ENCODE measurements at places on chromosomes 2 and 18. TPM values are rescaled to one million over a fixed set of nuclear protein-coding genes. Genes with fewer than 3 reads are reported as not detected.

EHBP1 gene
- polyA plus RNA-seq, result 51.1 TPM

TXNL4A gene
- 77.2 TPM for polyA plus RNA-seq

NFU1 gene
- polyA plus RNA-seq, result 62.7 TPM

MGAT4A gene
- polyA plus RNA-seq, result 33.4 TPM

LTBP1 gene
- polyA plus RNA-seq, result 85.2 TPM

CNGA3 gene
- polyA plus RNA-seq, result not detected

- no peak for DNase-seq
These were observed 23.4 kb upstream of the C1D start for GRCh38 chr2:68086166-68086565.

DNA sequence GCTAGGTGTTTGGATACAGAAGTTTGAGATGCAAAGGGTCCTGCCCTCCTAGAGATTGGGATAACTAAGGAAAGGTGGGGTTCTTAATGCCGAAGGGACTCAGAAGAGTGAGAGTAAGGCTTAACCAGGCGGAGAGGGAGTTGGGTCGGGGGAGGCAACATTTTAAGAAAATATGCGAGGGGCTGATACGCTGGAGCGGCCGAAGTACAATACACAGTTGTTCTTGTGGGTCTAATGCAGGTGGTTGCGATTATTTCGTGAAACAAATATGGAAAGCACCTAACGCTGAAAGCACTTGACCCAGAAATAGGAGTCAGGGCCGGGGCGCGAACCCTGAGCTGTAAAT, 344 bp upstream of the MRPL33 start:
- peak; percentile 19 for DNase-seq

- no peak for DNase-seq
These were observed 147.2 kb upstream of the FAM98A start for GRCh38 chr2:33746208-33746800.

GRCh38 chr2:136334967-136335366, 217.0 kb upstream of the CXCR4 start:
- DNase-seq, result no peak

- no peak for DNase-seq
These were observed 755.7 kb upstream of the SLC8A1 start for GRCh38 chr2:41207578-41207977.

- DNase-seq, result no peak
These were observed 32.5 kb downstream of the NABP1 start for GRCh38 chr2:191710411-191710900.

DNA sequence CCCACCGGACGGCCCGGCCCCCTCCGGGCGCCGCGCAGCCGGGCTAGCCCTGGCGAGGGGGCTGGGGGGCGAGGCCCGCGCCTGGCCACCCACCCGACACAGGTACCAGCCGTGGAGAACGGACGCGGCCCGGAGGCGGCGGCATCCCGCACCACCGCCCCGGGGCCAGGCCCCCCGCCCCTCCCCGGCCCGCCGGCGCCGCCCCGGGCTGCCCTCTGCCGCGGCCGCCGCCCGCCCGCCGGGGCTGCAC, 405 bp downstream of the SOS1 start:
- no peak for DNase-seq

DNA sequence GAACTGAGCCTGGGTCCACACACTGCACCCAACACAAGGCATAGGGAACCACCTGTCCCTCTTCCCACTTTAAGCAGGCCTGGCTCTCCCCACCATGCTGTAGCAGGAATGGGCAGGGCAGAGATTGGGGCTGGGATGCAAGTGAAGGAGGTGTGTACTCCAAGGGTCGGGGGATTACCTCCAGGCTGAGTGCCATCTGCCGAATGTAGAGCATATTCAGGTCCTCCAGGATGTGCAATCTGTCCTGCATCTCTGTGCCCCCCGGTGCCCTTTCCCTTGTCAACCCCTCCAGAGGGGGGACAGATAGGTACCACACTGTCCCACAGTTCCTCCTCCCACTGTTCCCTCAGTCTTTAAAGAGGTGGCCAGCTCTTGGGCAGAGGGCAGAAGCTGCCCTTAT, 2.4 kb downstream of the RTKN start:
- no peak for DNase-seq

DNA sequence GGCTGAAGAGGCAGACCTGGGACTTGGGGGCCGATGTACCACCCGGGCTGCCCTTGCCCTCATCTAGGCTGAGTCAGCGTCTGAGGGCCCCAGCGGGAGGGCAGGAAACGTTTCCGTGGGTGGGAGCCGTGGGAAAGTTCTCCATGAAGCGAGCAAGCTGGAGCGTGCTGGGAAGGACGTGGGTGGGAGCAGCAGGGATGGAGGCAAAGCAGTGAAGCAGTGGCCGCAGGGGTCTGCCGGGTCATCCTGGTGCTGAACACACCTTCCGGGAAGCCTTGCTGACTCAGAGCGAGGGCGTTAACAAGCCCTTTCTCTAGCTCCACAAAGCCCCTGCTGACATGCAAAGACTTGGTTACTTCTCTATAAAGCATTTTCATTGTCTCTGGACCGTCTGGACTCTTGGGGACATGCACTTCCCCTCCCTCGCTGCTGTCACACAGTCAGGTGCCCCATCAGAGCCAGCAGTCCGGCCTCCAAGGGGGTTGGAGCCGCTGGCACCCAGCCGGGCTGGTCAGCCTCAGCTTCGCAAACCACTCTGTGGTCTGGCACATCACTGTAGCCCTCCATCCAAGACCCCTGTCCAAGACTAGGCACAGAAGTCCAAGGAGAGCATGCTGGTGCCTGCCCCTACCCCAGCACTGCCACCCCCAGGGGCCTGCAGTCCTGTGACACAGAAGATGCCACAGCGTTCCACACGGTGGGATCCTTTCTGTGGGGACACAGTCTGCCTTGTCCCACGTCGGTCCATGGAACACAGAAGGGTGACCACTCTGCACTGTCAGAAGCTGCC, 115.1 kb upstream of the GPC1 start:
- DNase-seq, result no peak

DNA sequence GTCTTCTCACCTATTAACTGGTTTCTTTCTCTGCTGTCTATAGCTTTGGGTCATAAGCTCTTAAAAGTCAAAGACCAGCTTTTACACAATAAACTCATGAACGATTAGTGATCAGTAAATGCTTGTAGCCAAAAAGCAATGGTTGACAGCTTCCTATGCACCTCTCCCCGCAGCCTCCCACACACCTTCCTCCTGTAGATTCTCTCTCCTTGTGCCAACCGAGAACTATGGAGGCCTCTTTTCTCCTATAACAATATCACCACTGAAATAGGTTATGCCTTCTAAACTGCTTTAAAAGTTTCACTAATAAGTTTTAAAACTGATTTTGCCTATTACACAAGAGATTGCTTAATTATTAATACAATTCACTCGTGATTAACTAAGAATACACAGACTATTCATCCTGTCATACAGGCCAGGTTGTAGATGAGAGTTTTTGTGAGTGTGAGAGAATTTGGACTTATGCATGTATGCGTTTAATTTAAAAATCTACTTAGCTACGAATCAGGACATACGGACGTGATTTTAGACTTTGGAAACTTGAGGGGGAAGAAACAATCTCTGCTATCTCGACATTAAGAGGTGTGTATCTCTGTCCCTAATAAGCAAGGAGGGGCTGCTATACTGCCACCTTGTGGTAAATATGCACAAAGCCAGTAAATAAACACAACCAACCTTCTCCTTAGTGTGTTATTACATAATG, 229.1 kb upstream of the RBBP8 start:
- DNase-seq, result peak; percentile 60

DNA sequence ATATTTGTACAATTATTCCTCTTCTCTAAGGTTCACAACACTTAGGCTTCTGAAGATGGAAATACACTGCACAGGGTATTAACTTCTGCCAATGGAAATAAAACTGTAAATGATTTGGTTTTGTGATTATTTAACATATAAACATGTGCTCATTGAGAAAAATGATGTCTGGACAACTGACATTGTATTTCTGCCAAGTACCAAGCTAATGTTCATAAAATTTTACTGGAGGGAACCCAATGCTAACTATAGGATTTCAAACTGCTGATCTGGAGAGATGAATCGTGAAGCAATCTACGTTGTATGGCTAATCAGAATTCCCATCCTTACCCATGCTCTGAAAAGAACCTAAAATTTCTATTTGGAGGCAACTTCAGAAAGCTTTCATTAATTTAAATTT, 279.7 kb downstream of the NRXN1 start:
- DNase-seq, result no peak

- no peak for DNase-seq
These were observed 55.1 kb downstream of the CPS1 start for GRCh38 chr2:210611466-210611865.

DNA sequence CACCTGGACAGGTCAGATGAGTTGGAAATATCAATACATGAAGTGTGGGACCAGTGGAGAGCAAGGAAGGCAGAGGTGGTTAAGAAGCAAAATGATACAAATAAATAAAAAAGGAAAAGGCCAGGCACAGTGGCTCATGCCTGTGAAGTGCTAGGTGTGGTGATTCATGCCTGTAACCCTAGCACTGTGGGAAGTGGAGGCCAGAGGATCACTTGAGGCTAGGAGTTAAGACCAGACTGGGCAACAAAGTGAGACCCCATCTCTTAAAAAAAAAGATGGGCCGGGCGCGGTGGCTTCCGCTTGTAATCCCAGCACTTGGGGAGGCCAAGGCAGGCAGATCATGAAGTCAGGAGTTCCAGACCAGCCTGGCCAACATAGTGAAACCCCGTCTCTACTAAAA, 2.9 kb downstream of the STON1 start:
- no peak for DNase-seq

- no peak for DNase-seq
These were observed 13.2 kb downstream of the SLC9A2 start for GRCh38 chr2:102632380-102633175.

DNA sequence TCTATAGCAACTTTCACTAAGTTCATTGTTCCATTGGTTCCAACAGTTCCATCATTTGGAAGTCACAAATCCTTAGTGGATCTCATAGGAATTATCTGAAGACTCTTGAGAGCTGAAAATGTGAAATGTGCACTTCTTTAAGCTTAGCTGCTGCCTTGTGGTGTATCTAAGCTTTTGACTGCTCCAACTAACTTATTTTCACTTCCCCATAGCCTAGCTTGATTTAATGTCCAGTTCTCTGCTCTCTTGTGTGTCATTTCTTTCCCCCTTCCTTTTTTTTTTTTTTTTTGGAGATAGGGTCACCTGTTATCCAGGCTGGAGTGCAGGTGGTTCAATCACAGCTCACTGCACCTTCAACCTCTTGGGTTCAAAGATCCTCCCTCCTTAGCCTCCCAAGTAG, 34.9 kb upstream of the CD302 start:
- no peak for DNase-seq

DNA sequence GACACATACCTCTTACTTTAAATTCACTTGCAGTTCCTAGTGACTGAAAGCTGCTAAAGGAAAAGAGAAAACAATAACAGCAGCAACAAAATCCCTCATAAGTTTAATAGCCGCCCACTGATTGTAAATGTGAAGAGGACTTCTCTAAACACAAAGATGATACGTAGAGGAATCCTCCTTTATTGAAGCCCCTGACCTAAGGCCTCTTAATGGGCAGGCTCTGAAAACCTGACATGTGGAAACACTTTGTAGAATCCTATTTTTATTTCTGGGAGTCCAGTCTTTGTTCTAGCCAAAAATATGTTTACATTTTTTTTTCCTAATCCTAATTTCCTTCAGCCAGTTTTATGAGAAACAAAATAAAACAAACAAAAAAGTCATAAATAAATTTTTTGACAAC, 1277.7 kb upstream of the CELF4 start:
- no peak for DNase-seq

- DNase-seq, result no peak
These were observed 72.5 kb downstream of the RAPGEF4 start for GRCh38 chr2:172808156-172808555.

DNA sequence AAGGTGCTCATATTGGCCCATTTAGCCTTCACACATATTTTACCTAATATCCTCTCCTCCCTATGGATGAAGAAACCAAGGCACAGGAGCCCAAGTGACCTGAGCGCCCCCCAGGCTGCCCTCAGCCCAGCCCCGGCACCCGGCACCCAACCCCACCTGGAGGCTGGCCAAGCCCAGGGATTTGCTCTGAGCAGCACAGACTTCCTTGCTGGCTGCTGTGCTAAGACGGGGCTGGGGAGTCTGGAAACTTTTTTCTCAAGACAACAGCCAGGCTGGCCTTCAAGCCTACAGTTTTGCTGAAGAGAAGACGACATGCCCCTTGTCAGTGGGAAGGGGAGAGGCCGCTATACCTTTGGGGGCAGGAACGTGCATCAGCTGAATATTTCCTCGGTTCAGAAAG, 52.7 kb upstream of the LAMA1 start:
- DNase-seq, result no peak

DNA sequence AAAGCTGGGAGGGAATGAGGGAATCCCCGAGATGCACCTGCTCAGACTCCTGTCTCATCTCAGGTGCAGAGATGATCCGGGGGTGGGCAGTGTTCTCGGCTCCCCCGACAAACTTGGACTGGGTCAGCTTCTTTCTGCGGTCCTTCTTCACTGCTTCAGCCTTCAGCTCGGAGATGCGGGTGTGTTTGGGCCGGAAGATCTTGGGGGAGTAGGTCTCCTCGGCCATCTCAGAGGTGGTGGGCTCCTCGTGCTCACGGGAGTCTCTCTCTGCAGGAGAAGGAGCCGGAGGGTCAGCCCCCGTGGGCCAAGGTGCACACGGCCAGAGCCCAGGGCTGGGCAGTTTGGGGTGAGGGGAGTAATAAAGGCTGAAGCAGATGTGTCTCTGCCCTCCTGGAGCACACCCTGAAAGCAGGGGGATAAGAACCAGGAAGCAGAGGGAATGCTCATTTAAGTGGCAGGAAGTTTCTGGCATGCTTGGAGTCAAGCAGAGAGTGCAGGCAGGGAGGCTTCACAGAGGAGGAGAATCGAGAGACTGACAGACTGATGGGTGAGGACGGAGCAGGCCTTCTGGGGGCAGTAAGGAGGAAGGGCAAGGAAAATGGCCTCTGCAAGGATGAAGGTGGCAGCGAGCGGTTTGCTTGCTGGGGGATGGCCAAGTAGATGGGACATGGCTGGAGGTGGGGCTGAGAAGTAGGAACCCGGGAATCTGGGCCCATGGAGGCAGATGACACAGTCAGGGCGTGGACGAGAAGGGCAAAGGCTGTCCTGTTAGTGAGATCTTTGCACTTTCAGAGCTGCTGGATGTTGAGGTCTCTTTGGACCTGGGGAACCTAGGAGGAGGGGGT, 16.3 kb downstream of the IGFBP5 start:
- DNase-seq, result no peak

GRCh38 chr2:156466739-156467405, 30.7 kb downstream of the GPD2 start:
- no peak for DNase-seq

DNA sequence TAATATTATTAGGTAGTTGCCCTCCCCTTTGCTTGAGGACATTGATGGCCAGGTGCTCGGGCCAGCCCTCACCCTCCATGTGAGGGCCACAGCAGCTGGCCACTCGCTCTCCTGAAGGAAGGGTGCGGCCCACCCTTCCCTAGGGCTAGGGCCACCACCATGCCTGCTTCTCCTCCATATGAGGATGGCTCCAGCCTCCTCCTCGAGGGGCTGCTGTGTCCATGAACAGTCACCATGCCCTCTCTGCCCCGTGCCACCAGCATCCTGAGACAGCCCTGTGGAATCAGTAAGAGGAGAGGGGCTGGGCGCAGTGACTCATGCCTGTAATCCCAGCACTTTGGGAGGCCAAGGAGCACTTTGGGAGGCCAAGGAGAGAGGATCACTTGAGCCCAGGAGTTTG, 2.4 kb downstream of the GPR17 start:
- DNase-seq, result no peak

All from left kidney (tissue), 8 donors.